ENCODE measurements at places on chromosomes 3 and 15. TPM values are rescaled to one million over a fixed set of nuclear protein-coding genes. Genes with fewer than 3 reads are reported as not detected.

DNA sequence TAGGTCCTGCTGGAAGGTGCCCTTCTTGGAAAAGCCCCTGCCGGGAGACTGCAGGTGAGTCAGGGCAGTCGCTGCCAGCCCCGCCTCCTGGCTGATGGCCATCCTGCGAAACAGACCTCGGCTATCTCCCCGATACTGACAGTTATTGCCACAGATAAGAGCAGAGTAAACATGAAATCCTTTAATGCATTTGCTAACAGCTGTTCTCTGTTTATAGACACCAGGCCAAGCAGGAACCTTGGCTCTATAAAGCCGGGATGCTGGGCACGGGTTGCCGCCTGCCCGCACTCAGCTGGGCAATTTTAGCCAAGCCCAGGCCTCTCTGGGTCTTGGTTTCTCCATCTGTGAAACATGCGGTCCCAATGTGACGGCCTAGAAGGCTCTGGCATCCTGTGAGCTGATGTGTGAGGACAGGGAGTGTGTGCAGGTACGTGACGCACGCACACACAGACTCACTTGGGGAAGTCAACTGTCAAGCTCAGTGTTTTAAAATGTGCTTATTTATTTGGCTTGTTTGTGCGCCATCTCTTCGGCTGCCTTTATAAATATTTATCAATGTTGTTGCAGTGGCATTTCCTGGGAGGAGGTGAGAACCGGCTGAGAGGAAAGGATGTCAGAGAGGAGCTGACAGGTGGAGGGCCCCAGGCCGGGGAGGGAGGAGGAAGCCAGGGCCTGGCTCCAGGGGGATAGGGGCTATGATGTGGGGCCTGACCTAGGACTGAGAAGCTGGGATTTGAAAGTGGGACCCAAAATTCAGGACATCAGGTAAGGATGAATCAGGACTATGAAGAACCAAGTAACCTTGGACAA is 50.8 kb upstream of the PRR23E start:
- no peak for DNase-seq

PLA2G4E gene
- total RNA-seq = not detected

GRCh38 chr3:171688002-171688401 is 122.3 kb downstream of the PLD1 start:
- no peak for DNase-seq

- DNase-seq = no peak
Observed at GRCh38 chr15:62378772-62379498, 213.8 kb upstream of the C2CD4B start.

- no peak for DNase-seq
Observed at GRCh38 chr3:121552797-121553196, 7.0 kb upstream of the POLQ start.

GRCh38 chr15:78917888-78918287 is 27.0 kb downstream of the CTSH start:
- DNase-seq = no peak

DNA sequence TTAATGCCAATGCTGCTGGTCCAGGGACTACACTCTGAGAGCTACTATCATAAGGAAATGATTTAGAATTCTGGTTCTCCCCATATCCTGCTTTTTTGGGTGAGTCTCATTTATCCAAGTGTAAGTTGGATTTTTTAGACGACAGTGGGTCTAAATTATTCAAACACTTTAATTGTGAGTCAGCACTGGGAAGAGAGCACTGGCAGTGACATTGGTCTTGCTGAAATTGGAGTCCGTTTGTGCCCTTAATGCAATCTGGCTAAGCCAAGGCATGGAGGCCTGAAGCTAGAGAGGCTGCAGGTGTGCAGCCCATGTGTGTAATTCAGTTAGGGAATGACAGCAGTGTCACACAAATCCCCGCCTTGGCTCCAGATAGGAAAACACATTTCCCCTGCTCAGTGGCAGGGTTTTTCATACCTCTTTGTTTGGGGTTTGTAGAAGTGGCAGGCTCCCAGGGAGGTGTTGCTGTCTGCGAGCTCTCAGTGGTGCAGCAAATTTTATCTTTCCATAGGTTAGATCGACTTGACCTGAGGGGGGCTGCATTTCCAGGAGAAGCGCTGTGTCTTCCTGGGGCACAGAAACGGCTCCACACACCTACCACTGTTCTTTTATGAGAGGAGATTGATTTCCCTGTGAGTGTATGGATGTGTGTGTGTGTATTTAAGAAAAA is 197.7 kb downstream of the CD47 start:
- no peak for DNase-seq

- no peak for DNase-seq
Observed at GRCh38 chr3:34668915-34669314, 870.5 kb downstream of the PDCD6IP start.

ZNF609 gene
- 13.1 TPM for total RNA-seq

DNA sequence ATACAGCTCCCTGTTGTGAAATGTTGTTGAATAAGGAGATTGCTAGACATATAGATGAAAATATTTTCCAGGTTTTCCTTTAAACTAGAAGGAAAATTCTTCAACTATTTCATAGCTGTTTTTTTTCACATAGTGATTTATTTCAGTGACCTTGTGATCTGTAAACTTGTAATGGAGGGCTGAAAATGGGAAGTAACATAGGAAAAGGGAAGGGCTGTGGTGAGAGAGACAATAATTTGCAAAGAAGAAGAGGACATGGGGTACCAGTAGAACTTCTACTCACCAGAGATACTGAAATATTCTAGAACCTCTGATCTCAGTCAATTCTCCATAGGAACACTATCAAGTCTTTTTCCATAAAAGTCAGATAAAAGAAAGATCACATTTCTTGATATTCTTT is 60.4 kb downstream of the PLS1 start:
- DNase-seq = no peak

FETUB gene
- not detected for total RNA-seq

- DNase-seq = no peak
Observed at GRCh38 chr3:15161133-15161532, 44.9 kb upstream of the CAPN7 start.

- DNase-seq = no peak
Observed at GRCh38 chr3:172203522-172204258, 164.3 kb downstream of the FNDC3B start.

DNA sequence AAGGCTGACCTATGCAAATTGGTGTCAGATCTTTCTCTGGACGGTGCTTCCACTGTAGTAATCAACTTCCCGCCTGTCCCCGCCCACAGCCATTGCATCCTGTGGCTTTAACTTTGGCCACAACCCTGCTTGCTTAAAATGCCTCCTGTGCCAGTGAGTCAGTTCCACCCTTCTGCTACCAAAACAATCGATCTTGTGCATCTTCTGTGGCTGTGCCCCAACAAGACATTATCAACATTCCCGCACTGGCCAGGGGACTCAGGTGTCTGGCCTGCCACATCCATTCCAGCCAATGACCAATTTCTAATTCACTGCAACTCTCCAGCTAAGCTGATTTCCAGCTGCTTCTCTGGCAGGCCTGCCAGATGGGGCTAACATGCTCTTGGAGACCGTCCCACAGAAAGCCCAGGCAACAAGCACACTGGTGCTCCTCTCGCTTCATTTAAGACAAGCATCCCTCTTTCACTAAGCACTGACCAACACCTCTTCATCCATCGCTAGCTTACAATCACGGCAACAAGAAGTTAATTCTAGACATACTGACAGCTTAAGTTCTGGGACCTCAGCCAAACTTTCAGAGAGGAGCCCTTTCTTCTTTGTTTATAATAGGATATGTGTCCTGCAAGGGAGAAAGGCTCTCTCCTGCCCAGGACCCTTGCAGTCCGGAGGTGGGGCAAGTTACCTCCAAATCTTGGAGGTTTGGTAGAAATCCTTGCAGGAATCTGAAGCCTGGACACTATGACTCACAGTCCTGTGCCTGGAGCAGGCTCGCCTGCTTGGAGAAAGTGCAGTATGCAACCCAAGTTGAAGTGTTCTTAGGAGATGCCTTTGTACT is 6.7 kb downstream of the CA12 start:
- peak; percentile 74 for DNase-seq

- DNase-seq = no peak
Observed at GRCh38 chr3:43369404-43370292, 83.3 kb downstream of the SNRK start.

PLXND1 gene
- total RNA-seq = 51.3 TPM

GRCh38 chr3:127472506-127472905 is 118.0 kb downstream of the TPRA1 start:
- no peak for DNase-seq

A4GNT gene
- total RNA-seq = not detected

OXTR gene
- total RNA-seq = 18.2 TPM

Data from LHCN-M2 (cell line).